Fibroblast of skin of left biceps (primary cell): ENCODE measurements at places on chromosomes 6 and 20.
A peak's percentile ranks its signal among the peaks of the same experiment; 100 is the strongest.

GRCh38 chr6:166106076-166106686 is 61.5 kb downstream of the TBXT start:
- peak; percentile 18 for DNase-seq

DNA sequence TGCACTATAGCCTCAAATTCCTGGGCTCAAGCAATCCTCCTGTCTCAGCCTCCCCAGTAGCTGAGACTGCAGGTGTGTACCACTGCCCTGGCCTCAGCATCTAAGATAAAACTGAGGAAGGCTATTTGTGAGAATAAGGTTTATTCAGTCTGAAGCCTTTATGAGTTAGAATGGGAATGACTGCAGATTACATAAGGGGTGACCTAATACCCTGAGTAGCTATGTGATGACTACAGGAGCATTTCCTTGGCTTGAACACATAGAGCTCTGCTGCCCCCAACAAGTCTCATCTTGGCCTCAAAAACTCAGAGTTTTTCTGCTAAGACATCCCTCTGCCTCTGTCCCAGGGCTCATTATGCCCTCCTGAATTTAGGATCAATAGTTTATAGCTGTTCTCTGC is 7.6 kb downstream of the GSS start:
- DNase-seq, result peak; percentile 30

DNA sequence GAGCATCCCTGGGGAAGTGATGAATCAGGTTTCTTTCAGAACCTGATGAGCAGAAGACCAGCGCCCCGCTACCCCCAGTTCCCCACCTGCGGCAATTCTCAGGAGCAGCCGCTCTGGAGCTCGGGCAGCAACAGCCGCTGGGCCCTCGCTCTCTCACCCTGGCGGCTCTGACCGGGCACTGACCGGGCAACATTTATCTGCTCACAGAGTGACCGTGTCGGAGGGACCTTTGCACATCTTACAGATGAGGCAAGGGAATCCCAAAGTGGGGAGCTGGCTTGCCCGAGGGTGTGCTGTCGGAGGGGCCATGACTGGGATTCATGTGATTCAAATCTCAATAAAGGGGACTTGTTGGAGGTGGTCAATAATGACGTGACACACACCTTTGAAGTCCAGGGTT is 26.2 kb upstream of the KCNK16 start:
- no peak for DNase-seq

DNA sequence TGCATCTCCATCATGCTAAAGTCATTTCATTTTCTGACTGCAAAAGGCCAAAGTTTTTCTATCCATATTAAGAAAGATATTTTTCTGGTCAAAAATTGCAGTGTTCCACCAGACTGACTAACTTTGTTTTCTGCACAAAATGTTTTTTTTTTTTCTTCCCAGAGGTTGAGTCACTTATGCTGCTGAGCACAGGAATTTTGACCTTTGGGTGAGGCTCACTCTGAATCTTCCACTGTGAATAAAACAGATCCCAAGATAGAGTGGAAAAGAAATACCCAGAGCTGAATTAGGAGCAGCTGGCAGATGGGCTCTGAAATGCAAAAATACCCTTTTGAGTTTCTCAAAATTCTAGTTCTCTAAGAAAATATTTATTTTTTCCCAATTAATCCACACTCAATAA is 996.8 kb downstream of the KIF16B start:
- no peak for DNase-seq

DNA sequence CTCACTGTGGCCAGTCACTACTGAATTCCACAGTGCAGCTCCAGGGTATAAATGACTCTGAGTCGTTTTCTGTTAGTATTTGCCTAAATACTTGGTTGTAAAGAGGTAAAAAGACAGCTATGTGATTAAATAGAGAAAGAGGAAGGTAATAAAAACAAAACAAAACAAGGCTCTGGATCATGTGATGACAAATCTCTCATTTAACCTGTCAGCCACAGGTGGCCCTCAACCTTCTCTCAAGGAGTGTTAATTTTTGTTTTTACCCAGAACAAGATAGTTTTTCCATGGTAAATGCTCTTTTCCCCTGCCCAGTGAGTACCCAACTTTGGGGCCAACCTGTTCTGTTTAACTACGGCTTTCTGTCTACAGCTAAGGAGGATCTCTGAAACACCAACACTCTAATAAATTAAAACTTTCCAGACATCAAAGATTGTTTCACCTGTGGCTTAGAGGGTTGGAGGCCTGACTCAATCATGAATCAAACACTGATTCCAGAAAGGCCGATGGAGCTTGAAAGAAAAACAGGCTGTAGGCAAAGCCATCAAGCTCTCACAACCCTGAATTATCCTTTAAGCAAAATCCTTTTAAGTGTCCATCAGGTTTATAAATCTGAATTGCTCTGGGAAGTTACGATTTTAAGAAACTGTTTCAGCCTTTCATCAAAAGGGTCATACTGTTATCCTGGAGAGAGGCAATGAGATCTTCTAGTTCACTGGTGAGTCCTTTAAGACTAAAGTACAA is 81.5 kb upstream of the BCLAF1 start:
- DNase-seq, result no peak

DNA sequence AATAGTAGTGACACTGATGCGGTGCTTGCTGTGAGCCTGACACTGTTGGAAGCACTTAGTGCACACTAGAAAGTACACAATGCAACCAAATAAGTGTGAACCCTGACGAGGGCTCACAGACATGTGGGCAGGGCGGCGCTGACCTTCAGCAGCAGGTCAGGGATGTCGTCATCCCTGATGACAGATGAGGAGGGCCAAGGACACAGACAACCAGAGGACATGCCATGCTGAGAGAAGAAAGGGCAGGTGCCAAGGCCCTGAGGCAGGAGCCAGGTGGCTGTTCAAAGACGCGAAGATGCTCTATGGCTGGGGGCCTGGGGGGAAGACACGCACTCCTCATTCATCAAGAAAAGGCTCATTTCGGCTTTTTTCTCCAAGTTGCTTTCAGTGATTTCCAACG is 176.4 kb upstream of the CST7 start:
- DNase-seq, result no peak

GRCh38 chr6:79250107-79250514 is 15.6 kb upstream of the HMGN3 start:
- no peak for DNase-seq

- no peak for DNase-seq
These were observed 146.2 kb downstream of the UST start for GRCh38 chr6:148893073-148893472.

- DNase-seq, result no peak
These were observed 2.5 kb upstream of the TMEM14C start for GRCh38 chr6:10720265-10720959.

GRCh38 chr6:106108129-106108528 is 22.0 kb downstream of the PRDM1 start:
- no peak for DNase-seq

- DNase-seq, result no peak
These were observed 60.7 kb downstream of the GRIK2 start for GRCh38 chr6:101454106-101454676.

DNA sequence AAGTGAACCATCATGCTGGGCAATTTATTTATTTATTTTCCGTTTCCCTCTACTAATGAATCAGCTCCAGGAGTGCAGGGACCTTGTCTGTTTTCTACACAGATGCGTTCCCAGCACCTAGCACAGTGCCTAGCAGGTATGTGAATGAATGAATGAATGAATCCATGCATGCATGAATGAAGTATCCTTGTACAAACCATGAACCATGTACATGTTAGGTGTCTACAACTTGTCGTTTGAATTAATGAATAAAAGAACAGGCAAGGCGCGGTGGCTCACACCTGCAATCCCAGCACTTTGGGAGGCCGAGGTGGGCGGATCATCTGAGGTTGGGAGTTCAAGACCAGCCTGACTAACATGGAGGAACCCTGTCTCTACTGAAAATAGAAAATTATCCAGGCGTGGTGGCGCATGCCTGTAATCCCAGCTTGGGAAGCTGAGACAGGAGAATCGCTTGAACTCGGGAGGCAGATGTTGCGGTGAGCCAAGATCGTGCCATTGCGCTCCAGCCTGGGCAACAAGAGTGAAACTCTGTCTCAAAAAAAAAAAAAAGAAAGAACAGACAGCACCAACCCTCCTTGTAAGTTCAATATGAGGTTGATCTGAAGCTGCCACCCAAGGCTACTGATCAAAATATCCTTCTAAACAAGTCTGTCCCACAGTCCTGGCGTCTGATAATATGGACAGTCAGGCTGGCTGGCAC is 27.3 kb upstream of the SLC9A8 start:
- no peak for DNase-seq

DNA sequence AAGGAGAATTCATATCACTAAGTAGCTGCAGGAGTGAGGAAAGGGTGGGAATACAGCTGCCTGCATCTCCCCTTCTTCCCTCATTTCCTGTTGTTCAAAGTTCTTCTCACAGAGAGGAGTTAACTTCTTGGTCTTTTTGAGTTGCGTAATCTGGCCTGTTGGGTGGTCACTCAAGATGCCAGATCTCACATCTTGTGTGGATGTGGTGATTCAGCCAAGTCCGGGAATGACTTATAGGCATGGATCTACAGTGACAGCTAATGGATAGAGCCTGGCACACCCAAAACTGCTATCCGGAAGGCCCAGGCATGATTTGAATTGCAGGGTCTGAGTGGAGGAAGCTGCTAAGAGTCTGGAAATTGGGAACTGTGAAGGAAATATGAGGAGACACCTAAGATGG is 100.2 kb upstream of the SLC35B3 start:
- DNase-seq, result no peak

DNA sequence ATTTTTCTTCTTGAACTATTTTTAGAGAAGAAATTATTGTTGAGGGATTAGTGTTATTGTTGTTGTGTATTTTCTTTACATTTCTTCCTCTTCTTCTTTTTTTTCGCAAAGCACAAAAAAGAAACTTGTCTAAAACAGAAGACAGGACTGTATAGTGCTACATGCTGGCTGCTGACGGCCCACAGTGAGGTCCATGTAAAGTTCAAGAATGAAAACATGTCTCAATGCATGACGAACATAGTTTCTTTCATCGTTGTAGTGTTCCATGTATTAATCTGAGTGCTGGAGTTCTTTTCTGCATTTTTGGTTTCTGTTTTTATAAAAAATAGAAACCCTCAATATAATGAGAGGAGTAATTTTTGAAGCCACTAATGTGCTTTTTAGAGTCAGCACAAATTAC is 462.9 kb upstream of the MARCKS start:
- no peak for DNase-seq
